HS-5 (cell line): ENCODE measurements at places on chromosomes 6 and 20.

GRCh38 chr6:159871241-159871640 is 19.5 kb upstream of the MAS1 start:
- DNase-seq = no peak

DNA sequence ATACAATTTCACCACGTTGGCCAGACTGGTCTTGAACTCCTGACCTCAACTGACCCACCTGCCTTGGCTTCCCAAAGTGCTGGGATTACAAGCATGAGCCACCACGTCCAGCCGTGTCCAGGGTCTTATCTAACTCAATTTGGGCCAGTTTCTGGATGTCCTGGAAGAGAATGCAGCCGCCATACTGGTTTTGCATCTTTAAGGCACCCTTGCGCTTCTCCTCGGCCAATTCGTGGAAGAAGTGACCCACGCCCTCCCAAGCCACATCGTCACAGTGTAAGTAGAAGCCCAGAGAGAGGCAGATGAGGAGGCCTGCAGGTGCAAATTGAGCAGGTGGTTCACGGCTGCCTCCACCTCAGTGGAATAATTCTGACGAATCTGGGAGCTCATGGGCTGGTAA is 3.7 kb upstream of the ZNF335 start:
- no peak for DNase-seq

DNA sequence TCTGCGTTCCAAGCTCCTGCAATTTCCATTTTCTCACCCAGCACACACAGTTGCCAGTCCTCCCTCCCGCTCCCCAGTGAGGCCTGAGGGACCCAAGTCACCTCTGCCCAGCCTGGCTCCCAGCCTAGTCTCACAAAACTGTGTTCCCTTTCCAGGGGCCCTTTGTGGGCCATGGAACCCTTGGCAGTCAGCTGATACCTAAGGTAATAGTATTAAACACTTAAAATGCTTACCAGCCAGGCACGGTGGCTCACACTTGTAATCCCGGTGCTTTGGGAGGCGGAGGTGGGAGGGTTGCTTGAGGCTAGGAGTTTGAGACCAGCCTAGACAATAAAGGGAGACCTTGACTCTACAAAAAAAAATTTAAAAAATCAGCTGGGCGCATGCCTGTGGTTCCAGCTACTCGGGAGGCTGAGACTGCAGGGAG is 3.2 kb upstream of the RBM38 start:
- DNase-seq = no peak

DNA sequence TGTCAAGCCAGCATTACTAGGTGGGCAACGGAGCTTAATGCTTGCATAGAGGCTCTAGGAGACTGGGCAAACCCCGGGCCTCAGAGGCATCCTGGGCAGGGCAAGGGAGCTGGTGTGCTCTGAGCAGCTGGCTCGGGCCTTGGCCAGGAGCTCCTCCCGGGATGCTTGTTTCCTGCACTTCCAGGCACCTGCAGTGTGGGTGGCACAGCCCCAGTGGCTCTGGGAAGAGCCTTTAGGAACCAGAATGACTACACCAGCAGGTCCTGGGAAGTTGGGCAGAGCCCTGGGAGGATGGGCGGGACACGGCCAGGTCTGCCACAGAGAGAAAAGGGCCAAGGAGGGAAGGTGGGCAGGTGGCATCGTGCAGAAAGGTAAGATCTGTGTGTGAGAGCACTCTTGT is 80.4 kb upstream of the CD93 start:
- no peak for DNase-seq

GRCh38 chr6:33417128-33417902 is 592 bp downstream of the CUTA start:
- peak; percentile 77 for DNase-seq
